Esophagus squamous epithelium (tissue), 5 donors: ENCODE measurements at places on chromosomes 7 and 10.

- no peak overlapping the region for H3K27ac ChIP-seq
- no peak overlapping the region for H3K4me3 ChIP-seq
- no peak for DNase-seq
These were observed 41.6 kb upstream of the EPHB6 start for GRCh38 chr7:142813226-142813625.

DNA sequence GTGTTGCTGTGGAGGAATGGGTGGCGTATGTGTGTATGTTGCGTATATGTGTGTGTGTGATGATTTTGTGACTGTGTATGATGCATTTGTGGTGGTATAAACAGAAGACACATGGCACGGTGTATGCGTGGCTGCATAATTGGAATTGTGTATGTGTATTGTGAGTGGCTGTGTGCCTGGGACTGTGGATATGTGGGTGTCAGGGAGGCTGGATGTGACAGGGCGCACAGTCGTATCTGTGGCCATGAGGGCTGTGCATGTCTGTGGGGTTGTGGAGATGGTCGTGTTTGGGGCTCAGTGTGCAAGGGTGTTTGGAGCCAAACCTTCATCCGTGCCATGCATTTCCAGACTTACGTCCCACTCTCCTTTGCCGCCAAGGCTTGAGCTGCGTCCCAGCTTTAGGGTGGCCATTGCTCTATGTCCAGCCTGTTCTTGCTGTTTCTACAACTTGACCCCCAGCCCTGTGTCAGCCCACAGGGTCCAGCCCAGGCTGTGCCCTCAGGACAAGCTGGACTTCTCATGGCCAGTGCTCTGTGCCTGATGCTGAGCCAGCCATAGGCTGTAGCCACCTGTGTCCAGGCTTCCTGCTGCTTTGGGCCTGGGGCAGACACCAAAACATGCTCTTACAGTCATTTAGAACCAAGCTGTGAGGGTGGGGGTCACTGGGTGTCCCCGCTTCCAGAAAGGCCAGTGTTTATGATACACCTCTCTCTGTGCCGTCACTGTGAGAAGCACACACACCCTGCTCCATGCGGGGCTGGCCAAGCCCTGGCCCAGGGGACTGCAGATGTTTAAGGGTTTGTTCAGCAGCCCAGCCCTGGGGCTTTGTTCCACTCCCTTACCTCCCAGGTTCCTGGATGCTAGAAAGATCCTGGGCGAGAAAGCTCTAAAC, 127.6 kb downstream of the NEURL1 start:
- no peak overlapping the region for H3K4me3 ChIP-seq
- DNase-seq, result no peak
- H3K27ac ChIP-seq, result peak overlapping the region; percentile 75
- H3K36me3 ChIP-seq, result peaks cover 100% of the 10 kb centered on the region
- no peaks in the 10 kb centered on the region for H3K27me3 ChIP-seq

- no peaks in the 10 kb centered on the region for H3K27me3 ChIP-seq
- no peak overlapping the region for H3K4me3 ChIP-seq
- no peak for DNase-seq
- no peak overlapping the region for H3K27ac ChIP-seq
These were observed 150.2 kb upstream of the AGR3 start for GRCh38 chr7:17031906-17032551.

DNA sequence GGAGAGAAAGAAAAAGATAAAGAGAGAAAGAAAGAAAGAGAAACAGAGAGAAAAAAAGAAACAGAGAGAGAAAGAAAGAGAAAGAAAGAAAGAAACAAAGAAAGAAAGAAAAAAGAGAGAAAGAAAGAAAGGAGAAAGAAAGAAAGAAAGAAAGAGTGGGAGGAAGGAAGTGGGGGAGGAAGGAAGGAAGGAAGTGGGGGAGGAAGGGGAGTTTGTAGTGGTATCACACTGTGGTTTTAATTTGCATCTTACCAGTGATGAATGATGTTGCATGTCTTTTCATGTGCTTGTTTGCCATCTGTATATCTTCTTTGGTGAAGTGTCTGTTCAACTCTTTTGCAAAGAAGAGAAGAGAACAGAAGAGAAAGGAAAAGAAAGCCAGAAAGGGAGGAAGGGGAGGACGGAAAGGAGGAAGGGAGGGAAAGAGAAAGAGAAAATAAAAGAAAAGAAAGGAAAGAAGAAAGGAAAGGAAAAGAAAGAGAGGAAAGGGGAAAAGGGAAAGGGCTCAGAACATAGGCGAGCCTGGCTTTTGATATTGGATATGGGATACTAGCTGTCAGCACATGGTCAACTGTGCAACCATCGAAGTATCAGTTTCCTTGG, 79.2 kb upstream of the FRMD4A start:
- no peaks in the 10 kb centered on the region for H3K36me3 ChIP-seq
- no peak for DNase-seq
- no peaks in the 10 kb centered on the region for H3K27me3 ChIP-seq
- H3K4me1 ChIP-seq, result no peaks in the 10 kb centered on the region
- H3K4me3 ChIP-seq, result no peak overlapping the region
- no peak overlapping the region for H3K27ac ChIP-seq

GRCh38 chr7:106289848-106290247, 5.1 kb upstream of the NAMPT start:
- DNase-seq, result no peak
- peak overlapping the region; percentile 85 for H3K27ac ChIP-seq
- no peak overlapping the region for H3K4me3 ChIP-seq
- no peaks in the 10 kb centered on the region for H3K27me3 ChIP-seq
- H3K36me3 ChIP-seq, result no peaks in the 10 kb centered on the region
- peaks cover 31% of the 10 kb centered on the region for H3K4me1 ChIP-seq

- H3K4me3 ChIP-seq, result no peak overlapping the region
- H3K27me3 ChIP-seq, result no peaks in the 10 kb centered on the region
- no peaks in the 10 kb centered on the region for H3K4me1 ChIP-seq
- H3K27ac ChIP-seq, result no peak overlapping the region
- DNase-seq, result no peak
- no peaks in the 10 kb centered on the region for H3K36me3 ChIP-seq
These were observed 104.1 kb upstream of the LAMB4 start for GRCh38 chr7:108234281-108234680.

GRCh38 chr7:44967571-44968446, 11.0 kb downstream of the MYO1G start:
- peaks cover 6% of the 10 kb centered on the region for H3K4me1 ChIP-seq
- H3K27me3 ChIP-seq, result peaks cover 20% of the 10 kb centered on the region
- H3K27ac ChIP-seq, result no peak overlapping the region
- DNase-seq, result no peak
- no peak overlapping the region for H3K4me3 ChIP-seq
